ENCODE measurements at places on chromosomes 5 and 9.
A peak's percentile ranks its signal among the peaks of the same experiment; 100 is the strongest.

DNA sequence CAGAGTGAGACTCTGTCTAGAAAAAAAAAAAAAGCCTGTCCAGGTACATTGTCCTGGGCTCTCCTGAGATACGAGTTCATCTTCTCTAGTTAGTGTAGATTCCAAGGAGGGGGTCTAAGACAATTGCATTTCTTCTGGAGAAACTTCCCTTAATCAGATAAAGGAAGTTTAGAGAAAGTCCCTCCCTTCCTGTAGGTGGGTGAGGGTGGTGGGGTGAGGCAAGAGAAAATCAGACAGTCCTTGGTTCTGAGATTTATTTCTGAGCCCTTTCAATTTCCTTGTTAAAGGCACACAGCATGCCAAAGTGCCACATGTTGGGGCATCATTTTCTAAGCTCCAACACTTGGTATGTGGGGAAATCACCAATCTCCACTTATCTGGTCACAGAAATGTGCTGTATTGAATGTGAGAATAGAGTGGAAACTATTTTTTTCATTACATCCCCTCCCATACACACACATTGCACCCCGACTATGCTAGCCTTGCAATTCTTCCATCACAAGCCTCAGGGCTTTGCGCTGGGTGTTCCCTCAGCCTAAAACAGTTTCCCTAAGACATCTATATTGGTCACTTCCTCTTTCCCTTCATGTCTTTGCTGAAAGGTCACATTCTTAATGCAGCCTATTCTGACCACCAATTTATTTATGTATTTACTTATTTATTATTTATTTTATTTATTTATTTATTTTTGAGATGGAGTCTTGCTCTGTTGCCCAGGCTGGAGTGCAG is 5.1 kb upstream of the TUT7 start:
- DNase-seq = no peak

- DNase-seq = no peak
These were observed 16.1 kb downstream of the OLFML2A start for GRCh38 chr9:124793015-124793541.

DNA sequence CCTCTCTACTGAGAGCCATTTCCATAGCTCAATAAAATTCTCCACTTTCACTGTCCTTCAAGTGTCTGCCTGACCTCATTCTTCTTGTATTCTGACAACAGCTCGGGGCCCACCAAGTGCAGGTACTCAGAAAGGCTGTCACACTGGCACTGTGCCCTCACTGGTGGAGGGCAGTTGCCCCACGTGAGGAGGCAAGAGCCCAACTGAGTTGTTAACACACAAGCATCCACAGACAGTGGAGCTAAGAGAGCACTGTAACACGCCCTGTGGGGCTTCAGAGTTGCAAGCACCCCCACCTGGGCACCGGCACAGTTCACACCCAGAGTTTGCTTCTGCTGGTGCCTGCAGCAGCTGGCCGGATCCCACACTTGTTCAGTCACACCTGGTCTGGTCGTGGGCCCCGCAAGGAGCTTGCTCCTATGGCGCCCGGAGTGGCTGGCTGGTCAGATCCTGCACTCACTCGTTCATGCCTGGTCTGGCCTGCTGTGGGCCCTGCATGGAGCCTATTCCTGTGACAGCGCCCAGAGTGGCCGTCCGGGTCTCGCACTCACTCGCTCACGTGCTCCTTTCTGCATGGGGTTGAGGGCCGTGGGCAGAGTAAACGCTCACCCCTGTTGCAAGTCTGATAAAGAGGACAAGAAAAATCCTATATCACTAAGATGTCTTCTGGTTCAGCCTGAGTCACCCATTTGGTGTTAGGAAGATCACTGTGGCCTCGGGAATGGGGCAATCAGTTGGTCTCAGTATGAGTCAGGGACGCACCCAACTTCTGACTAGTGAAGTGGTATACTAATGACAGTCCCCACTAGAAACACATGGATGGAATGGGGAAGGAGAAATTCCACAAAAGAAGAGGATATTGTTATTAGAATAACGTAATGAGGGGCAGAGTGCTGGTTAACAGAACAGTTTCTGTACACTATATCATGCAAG is 87.0 kb upstream of the CCNH start:
- DNase-seq = no peak

GRCh38 chr9:129704807-129705206 is 39.4 kb downstream of the PRRX2 start:
- DNase-seq = no peak

DNA sequence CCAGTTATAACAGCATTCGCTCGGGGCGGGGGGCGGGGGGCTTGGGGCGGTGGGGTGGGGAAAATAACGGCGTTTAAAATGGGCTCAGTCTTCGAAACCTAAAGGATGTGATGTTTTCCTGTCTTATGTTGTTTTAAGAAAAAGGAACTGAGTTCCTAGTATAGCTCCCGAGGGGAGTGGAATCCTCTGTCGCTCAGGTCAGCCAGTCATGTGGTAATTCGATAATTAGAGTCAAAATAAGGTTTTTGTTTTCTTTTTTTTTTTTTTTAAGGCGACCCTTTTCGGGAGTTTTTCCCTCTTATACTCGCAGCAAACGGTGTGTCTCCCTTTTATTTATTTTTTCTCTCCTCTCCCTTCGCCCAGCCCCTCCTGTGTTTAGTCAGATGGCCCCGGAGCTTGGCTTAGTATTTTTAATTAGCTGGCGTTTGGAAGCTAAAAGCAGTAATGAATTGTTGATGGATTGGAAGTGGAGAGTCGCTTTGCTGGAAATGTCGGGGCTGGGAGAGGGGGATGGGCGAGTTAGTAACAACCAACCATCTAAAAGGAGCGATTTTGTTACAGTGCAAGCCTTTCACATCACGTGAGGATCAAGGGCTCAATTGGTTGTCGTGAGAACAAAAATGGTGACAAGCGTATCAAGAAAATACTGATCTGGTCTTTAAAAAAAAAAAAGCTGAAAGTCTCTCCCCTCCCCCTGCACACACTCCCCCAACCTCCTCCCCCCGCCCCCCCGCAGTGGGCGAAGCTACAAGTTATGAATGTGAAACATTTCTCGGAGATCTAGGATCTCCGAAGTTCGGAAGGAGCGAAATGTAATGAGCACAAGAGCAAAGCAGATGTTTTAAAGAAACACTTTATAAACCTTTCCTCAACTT is 714 bp upstream of the ZNF608 start:
- peak; percentile 74 for DNase-seq

- DNase-seq = no peak
These were observed 174.8 kb downstream of the FAM114A2 start for GRCh38 chr5:153863951-153864350.

All from HT-29 (cell line).